ENCODE measurements at places on chromosomes 2 and 18.

DNA sequence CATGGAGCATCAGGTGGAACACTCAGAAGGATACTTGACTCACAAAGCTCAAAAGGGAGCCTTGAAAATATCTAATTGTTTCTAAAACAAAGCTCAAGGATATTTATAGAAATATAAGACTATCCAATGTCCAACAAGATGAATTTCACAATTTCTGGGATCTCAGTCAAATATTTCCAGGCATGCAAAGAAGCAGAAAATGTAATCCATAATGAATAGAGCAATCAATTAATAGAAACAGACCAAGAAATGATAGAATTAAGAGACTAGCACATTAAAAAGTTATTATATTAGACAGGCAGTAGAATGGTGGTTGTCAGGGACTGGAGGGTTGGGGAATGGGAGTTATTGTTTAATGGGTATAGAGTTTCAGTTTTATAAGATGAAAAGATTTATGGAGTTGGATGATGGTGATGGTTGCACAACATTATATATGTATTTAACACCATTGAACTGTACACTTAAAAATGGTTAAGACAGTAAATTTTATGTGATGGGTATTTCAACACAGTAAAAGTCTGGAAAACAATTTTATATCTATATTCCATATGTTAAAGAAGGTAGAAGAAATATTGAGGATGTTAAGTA lies 189.9 kb upstream of the PIEZO2 start:
- no peak for DNase-seq

- DNase-seq, result no peak
Measured at GRCh38 chr2:204298404-204298803, 246.9 kb upstream of the PARD3B start.

DNA sequence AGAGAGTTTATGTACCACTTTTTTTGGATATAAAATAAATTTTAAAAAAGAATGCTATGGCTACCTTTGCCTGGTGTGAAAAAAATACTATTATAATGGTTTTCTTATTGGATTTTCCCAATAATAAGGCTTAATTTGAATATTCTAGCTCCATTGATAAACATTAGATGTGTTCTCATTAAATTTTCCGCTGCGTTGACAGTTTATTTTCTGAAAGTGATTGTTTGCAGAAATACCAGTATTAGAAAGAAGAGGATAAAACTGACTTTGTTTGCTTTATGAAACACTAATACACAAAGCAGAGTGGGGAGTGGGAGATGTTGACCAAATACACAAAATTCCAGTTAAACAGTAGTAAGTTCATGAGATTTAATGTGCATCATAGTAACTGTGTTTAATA lies 433.3 kb upstream of the TMEFF2 start:
- DNase-seq, result no peak

- no peak for DNase-seq
Measured at GRCh38 chr2:152254976-152255375, 79.4 kb upstream of the STAM2 start.

DNA sequence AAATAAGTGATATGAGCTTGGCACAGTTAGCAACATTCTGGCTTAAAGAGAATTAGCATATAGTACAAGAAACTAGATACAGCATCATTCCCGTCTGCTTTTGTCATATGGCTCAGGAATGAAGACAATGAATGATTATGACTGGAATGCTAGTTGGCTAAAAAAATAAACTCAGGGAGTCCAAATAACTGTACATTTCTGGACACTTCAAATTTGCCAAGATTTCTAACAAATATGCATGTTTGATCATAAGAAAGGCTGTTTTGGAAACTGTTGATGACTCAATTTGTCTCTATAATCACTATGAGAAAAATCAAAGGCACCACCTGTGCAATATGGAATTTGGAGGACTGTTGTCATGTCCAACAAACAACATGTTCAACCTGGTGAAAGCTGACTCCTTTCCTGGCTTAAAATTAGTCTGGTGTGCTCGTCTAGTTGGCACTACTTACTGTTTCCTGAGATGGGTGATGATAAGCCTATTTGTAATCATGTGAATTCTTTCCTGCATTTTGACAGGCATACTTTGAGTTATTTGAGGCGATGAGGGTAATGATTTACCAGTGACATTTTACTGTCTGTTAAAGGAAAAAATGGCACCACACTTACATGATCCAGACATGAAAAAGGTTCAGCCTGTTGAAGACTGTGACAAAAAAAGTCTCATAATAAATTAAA lies 133.9 kb upstream of the CDH20 start:
- no peak for DNase-seq

DNA sequence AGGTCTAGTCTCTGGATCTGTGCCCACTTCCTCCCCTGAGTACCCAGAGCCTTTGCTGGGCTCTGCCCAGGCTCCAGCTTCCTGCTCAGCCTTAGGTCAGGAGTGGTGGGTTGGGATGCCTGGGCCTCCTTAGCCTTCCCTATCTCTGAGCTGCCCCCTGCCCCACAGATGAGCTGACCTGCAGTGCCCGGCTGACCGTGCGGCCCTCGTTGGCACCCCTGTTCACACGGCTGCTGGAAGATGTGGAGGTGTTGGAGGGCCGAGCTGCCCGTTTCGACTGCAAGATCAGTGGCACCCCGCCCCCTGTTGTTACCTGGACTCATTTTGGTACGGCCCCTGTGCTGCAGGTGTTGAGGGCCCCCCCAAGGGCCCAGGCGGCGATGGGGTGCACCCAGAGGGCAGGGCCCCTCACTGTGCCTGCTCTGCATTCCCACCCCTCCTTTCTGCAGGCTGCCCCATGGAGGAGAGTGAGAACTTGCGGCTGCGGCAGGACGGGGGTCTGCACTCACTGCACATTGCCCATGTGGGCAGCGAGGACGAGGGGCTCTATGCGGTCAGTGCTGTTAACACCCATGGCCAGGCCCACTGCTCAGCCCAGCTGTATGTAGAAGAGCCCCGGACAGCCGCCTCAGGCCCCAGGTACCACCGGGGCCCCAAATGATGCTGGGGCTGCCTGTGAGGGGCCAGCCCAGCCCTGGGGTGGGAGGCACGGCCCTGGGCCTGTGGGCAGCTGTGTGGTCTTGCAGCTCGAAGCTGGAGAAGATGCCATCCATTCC lies 30.1 kb upstream of the GMPPA start:
- no peak for DNase-seq

DNA sequence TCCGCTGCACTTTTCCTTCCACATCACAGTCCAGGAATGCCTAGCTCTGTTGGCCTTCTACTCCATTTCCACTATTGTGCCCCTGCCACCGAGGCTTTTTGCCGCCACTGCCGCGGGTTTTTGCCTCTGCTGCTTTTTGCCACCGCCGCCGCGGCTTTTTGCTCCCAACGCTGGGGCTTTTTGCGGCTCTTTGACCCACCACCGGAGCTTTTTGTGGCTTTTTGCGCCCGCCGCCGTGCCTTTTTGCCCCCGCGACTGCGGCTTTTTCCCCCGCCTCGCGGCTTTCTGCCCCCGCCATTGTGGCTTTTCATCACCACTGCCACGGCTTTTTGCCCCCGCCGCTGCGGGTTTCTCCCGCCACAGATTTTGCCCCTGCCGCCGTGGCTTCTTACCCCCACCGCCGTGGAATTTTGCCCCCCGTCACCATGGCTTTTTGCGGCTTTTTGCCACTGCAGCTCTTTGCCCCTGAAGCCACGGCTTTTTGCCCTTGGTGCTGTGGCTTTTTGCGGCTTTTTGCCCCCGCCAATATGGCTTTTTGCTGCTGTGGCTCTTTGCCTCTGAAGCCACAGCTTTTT lies 2798.7 kb upstream of the TEKT4 start:
- DNase-seq, result no peak

GRCh38 chr2:151198645-151199044 lies 63.0 kb downstream of the RBM43 start:
- no peak for DNase-seq

GRCh38 chr2:47065771-47066380 lies 89.2 kb downstream of the STPG4 start:
- no peak for DNase-seq

GRCh38 chr2:79796641-79797040 lies 283.8 kb downstream of the CTNNA2 start:
- DNase-seq, result no peak

Measured in activated T-cell treated with anti-CD3 and anti-CD28 coated beads for 24 hours (primary cell).